ENCODE measurements at places on chromosomes 1 and 21. TPM values are rescaled to one million over a fixed set of nuclear protein-coding genes. Genes with fewer than 3 reads are reported as not detected.

DNA sequence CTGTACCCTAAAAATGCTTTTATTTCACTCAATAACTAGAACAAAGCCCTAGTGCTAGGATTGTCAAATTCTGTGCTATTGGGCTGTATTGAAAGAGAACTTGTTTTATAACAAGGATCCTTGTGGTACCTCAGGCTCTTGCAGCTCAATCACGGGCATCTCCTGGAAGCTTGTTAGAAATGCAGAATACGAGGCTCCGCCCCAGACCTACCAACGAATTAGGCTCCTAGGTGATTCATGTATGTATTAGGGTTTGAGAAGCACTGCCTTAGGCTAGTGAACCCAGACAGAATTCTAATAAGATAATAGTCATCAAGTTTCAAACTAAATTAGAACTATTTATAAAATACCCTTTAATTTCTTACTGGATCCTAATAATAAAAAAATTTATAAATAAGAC lies 45.6 kb downstream of the ZZZ3 start:
- no peak for DNase-seq

DNA sequence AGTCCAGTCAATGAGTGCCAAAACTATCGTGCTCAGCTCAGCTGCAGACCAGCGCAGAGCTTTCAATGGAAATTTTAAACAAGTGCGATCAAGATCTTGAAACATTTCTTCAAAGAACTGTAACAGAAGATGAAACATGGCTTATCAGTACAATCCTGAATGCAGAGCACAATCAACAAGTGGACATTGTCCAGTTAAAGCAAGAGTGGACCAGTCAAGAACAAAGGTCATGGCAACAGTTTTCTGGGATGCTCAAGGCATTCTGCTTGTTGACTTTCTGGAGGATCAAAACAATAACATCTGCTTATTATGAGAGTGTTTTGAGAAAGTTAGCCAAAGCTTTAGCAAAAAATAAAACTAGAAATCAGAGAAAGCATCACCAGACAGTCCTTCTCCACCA lies 374.2 kb downstream of the SETD4 start:
- DNase-seq = no peak

- DNase-seq = no peak
Measured at GRCh38 chr1:202976633-202977032, 9.6 kb upstream of the CYB5R1 start.

DNA sequence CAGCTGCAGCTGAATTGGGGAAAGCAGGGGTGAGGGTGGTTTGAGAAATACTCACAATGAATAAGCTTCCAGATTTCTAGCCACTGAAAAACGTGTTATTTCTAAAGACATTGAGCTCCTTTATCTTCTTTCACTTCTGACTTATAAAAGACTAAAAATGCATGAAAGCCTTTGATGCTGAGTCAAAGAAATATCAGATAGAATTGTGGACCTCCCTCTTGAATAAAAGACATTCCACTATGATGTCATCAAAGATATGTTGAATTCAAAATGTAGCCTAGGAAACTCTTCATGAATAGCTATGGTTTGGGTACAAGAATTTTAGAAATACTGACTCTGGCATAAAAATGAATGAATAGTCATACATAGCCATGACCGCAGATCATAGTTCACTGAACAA lies 44.7 kb upstream of the COL24A1 start:
- no peak for DNase-seq

DNA sequence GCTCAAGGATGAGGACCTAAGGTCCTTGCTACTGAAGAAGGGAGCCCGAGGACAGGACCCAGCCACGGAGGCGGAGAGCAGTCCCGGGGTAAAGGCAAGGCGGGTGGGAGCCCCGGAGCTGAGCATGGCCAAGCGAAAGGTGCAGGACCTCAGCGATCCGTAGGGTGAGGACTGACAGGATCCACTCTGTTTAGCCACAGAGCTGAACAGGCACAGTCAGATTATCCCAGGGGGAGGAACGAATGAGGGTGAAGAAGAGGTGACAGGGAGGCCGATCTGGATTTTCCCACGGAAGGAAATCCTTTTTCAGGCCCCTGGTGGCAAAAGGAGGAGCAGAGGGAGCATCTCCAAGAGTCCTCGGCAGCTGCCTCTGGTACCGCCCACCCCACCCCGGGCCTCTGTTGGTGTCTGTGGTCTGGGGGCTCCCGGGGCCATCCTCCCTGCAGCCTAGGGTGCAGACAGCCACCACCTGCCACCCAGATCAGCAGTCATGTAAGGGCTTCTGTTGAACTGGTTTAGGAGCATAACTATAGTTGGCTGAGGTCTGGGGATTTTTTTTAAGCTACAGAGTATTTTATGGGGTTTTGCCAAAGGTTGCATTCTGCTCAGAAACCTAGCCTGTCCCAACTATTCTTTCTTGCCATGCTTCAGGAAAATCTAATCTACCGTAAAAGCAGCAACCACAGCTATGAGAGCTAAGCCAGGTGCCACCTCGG lies 32.3 kb upstream of the LBR start:
- no peak for DNase-seq

GRCh38 chr1:235919127-235919832 lies 52.6 kb upstream of the LYST start:
- DNase-seq = no peak

Gene GIPC2
- total RNA-seq = 2.9 TPM

Gene DIPK1A
- total RNA-seq = 3.9 TPM

Gene ANXA9
- total RNA-seq = not detected

Gene MRPS21
- 63.1 TPM for total RNA-seq

Gene FMO5
- 1.6 TPM for total RNA-seq
